CD4-positive, alpha-beta memory T cell (primary cell): ENCODE measurements at places on chromosomes 6 and 20. TPM values are rescaled to one million over a fixed set of nuclear protein-coding genes. Genes with fewer than 3 reads are reported as not detected.

DNA sequence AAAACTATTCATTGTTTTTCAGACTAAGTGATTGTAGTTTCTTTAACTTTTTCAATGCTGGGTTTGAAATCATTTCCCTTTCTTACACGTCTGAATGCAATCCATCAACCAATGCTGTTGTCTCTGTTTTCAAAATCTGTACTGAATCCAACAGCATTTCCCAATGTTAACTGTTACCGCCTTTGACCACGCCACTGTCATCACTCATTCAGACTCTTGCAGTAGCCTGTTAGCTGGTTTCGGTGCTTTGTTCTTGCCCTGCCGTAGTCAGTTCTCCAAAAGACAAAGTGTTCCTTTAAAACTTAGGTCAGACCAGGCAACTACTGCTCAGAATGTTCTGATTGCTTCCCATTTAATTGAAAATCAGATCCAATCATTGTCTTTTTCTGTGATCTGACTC is 131.3 kb downstream of the PLCB4 start:
- H3K27ac ChIP-seq, result no peak overlapping the region
- no peak for DNase-seq
- H3K36me3 ChIP-seq, result no peaks in the 10 kb centered on the region
- H3K4me3 ChIP-seq, result no peak overlapping the region
- H3K4me1 ChIP-seq, result no peaks in the 10 kb centered on the region
- no peaks in the 10 kb centered on the region for H3K27me3 ChIP-seq

DNA sequence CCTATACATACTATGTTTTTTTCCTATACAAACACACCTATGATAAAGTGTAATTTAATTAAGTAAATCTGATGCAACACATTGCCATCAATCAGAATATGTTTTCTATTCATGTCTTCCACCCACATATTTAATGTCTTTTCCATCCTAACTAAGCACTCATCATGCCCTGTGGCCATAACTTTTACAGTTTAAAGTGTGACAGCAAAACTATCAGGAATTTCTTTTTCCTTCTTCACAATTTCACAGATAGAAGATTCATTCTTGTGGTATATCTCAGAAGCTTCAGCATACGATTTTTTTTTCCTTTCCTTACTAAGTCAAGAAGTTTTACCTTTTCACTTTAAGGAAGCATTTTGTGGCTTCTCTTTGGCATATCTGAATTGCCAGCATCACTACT is 7.0 kb upstream of the BEND6 start:
- no peaks in the 10 kb centered on the region for H3K36me3 ChIP-seq
- peaks cover 5% of the 10 kb centered on the region for H3K27me3 ChIP-seq
- no peak overlapping the region for H3K4me3 ChIP-seq
- H3K27ac ChIP-seq, result no peak overlapping the region

GRCh38 chr6:105184921-105185320 is 5.1 kb upstream of the POPDC3 start:
- no peaks in the 10 kb centered on the region for H3K4me1 ChIP-seq
- no peak overlapping the region for H3K4me3 ChIP-seq
- no peak overlapping the region for H3K27ac ChIP-seq

GRCh38 chr6:102023977-102024657 is 630.6 kb downstream of the GRIK2 start:
- H3K27me3 ChIP-seq, result no peaks in the 10 kb centered on the region
- H3K36me3 ChIP-seq, result no peaks in the 10 kb centered on the region
- no peak overlapping the region for H3K27ac ChIP-seq
- no peaks in the 10 kb centered on the region for H3K4me1 ChIP-seq

- no peak overlapping the region for H3K27ac ChIP-seq
- H3K4me3 ChIP-seq, result no peak overlapping the region
- H3K36me3 ChIP-seq, result peaks cover 7% of the 10 kb centered on the region
- no peaks in the 10 kb centered on the region for H3K4me1 ChIP-seq
- DNase-seq, result no peak
Measured at GRCh38 chr6:35019171-35019570, 122.0 kb downstream of the TCP11 start.

- peaks cover 19% of the 10 kb centered on the region for H3K4me1 ChIP-seq
- DNase-seq, result no peak
- peaks cover 24% of the 10 kb centered on the region for H3K27me3 ChIP-seq
- no peak overlapping the region for H3K27ac ChIP-seq
- H3K4me3 ChIP-seq, result peak overlapping the region; percentile 47
Measured at GRCh38 chr6:30006170-30007131, 54.6 kb upstream of the POLR1H start.

DNA sequence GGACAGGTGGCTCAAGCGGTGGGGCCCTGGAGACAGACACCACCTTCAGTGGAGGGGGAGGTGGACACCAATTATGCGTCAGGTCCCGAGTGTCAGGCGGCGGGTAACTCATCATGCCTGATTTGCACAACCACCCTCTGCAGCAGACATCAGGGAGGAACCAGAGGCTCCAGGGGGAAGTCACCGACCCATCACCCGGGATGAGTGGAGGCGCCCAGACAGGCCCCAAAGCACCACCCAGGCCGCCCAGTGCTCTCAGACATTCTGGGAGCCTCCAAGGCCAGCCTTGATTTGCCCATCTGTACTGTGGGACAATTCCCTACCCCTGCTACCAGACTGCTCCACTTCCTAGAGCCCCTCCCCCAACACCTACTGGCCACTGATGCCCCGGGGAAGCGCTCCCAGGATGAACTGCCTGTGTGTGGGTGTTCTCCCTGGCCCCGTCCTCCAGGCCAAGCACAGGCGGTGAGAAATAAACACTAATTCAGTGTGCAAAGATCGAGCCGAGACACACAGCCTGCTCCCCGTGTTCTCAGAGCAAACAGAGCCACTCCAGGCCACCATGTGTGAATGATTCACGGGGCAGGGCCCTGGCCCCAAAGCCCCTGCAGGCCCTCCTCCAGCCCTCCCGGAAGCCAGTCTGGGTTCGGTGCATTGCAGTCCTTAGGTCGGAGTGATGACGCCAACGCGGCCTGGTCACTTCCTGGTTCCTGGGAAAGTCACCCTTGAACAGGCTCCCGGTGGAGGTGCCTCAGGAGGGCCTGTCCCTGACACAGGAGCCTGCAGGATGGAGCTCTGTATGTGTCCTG is 107.2 kb downstream of the ASXL1 start:
- H3K36me3 ChIP-seq, result no peaks in the 10 kb centered on the region
- H3K4me3 ChIP-seq, result no peak overlapping the region
- H3K4me1 ChIP-seq, result no peaks in the 10 kb centered on the region
- H3K27me3 ChIP-seq, result no peaks in the 10 kb centered on the region

GRCh38 chr20:26208296-26209091 is 511.8 kb upstream of the ZNF337 start:
- peak overlapping the region; percentile 35 for H3K27ac ChIP-seq
- peak overlapping the region; percentile 27 for H3K4me3 ChIP-seq
- H3K36me3 ChIP-seq, result no peaks in the 10 kb centered on the region
- peak; percentile 59 for DNase-seq

- no peaks in the 10 kb centered on the region for H3K4me1 ChIP-seq
- no peak overlapping the region for H3K27ac ChIP-seq
- DNase-seq, result no peak
- H3K4me3 ChIP-seq, result no peak overlapping the region
- H3K27me3 ChIP-seq, result no peaks in the 10 kb centered on the region
Measured at GRCh38 chr20:15020845-15021244, 683.4 kb upstream of the FLRT3 start.

DNA sequence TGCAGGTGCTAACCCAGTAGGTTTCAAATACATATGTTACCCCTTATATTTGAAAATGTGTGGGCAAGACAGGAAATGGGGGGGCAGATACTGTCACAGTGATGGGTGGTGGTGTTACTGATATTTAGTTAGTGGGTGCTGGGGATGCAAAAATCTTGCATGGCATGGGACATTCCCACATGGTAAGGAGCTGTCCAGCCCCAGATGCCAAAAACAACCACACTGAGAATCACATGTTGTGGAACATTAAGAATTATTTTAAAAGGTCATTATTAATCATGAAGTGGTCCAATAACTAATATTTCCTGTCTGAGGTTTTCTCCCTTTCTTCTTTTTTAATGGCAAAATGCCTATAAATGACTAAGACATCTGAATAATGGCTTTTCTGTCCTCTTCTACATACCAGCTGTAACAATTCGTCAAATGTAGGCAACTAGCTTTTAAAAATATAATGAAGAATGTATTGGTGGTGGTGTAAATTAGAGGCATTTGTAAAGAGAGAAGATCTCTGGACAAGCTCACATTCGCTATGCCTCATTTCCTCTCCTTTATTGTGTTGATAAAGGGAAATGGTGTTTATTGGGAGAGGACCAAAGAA is 57.3 kb upstream of the SLC35B3 start:
- H3K36me3 ChIP-seq, result no peaks in the 10 kb centered on the region
- H3K4me1 ChIP-seq, result no peaks in the 10 kb centered on the region
- DNase-seq, result no peak
- H3K4me3 ChIP-seq, result no peak overlapping the region

GRCh38 chr6:47144306-47144705 is 102.2 kb upstream of the ADGRF1 start:
- no peak overlapping the region for H3K27ac ChIP-seq
- no peaks in the 10 kb centered on the region for H3K36me3 ChIP-seq
- H3K4me3 ChIP-seq, result no peak overlapping the region
- DNase-seq, result no peak
- H3K4me1 ChIP-seq, result no peaks in the 10 kb centered on the region
- no peaks in the 10 kb centered on the region for H3K27me3 ChIP-seq

- H3K27me3 ChIP-seq, result no peaks in the 10 kb centered on the region
- H3K36me3 ChIP-seq, result no peaks in the 10 kb centered on the region
- H3K27ac ChIP-seq, result no peak overlapping the region
- no peak for DNase-seq
Measured at GRCh38 chr6:125217992-125218391, 64.4 kb downstream of the TPD52L1 start.

- no peaks in the 10 kb centered on the region for H3K36me3 ChIP-seq
- H3K27ac ChIP-seq, result no peak overlapping the region
- no peak for DNase-seq
- H3K4me3 ChIP-seq, result no peak overlapping the region
Measured at GRCh38 chr20:19427913-19428312, 215.5 kb downstream of the SLC24A3 start.

GRCh38 chr6:156925718-156926607 is 148.8 kb downstream of the ARID1B start:
- no peaks in the 10 kb centered on the region for H3K36me3 ChIP-seq
- no peak overlapping the region for H3K27ac ChIP-seq
- no peak overlapping the region for H3K4me3 ChIP-seq
- DNase-seq, result no peak

DNA sequence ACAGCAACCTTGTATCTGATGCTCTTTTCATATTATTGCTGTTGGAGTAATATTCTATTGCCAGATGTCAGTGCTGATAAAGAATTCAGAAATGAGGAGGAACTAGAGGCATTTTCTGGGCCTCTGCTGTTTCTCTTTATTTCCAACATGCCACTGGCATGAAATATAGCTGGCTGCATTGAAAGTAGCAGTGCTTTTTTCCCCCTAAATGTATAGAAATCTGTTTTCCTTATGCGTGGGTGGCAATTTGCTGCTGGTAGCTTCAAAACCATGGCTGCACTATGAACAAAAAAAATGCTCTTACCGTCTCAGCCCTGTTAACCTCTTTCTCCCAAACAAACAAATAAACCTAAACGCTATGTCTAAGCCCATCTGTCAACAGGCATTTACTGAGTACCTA is 442.3 kb upstream of the AGPAT4 start:
- H3K4me1 ChIP-seq, result no peaks in the 10 kb centered on the region
- no peak overlapping the region for H3K4me3 ChIP-seq
- no peaks in the 10 kb centered on the region for H3K27me3 ChIP-seq
- no peak for DNase-seq
- H3K27ac ChIP-seq, result no peak overlapping the region
- no peaks in the 10 kb centered on the region for H3K36me3 ChIP-seq

- no peak overlapping the region for H3K4me3 ChIP-seq
- no peak overlapping the region for H3K27ac ChIP-seq
- peaks cover 20% of the 10 kb centered on the region for H3K4me1 ChIP-seq
Measured at GRCh38 chr6:36138667-36139066, 8.4 kb downstream of the MAPK13 start.

DNA sequence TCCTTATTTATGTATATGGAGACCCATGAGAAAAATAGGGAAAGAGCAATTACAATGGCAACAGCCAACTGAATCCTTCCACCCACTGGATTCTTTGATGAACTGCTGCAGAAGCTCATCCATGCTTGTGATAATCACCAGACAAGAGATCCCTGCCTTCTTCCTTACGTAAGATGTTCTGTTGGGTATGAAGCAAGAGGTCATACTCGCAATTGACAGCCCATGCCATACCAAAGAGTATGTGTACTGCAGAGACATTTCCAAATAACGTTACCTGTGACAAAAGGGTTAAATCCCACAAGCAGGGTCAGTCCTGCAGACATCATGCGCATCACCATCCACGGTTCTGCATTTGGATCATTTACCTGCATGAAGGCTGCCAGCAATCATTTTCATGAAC is 27.8 kb downstream of the ELOVL5 start:
- no peak overlapping the region for H3K27ac ChIP-seq
- H3K4me1 ChIP-seq, result peaks cover 68% of the 10 kb centered on the region
- H3K36me3 ChIP-seq, result no peaks in the 10 kb centered on the region
- no peak for DNase-seq

- no peak overlapping the region for H3K4me3 ChIP-seq
- H3K4me1 ChIP-seq, result no peaks in the 10 kb centered on the region
- H3K27me3 ChIP-seq, result peaks cover 5% of the 10 kb centered on the region
- no peak for DNase-seq
Measured at GRCh38 chr20:57322476-57322875, 7.1 kb upstream of the SPO11 start.

DNA sequence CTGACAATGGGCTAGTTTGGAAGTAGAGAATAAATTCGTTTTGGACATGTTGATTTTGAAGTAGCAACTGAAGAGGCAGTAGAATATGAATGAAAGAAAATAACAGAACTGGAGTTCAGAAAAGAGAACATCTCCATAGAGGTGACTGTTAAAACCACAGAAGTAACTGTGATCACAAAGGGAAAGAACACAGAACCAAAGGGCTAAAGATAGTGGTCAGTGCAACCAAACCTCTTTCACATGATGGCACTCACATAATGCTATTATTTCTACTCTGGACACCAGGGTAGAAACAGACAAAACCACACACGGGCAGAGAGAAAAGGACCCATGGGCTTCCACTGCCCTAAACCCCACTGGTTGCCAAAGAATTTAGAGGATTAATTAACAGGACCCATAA is 58.5 kb downstream of the CDK19 start:
- DNase-seq, result no peak
- no peaks in the 10 kb centered on the region for H3K27me3 ChIP-seq
- no peak overlapping the region for H3K27ac ChIP-seq
- no peaks in the 10 kb centered on the region for H3K36me3 ChIP-seq
- no peak overlapping the region for H3K4me3 ChIP-seq
- no peaks in the 10 kb centered on the region for H3K4me1 ChIP-seq

COL12A1 gene
- not detected for polyA plus RNA-seq

OOEP gene
- polyA plus RNA-seq, result 1.1 TPM

TAB2 gene
- 28.9 TPM for polyA plus RNA-seq

ABHD16A gene
- polyA plus RNA-seq, result 46.8 TPM

RNF114 gene
- polyA plus RNA-seq, result 177 TPM

CITED2 gene
- polyA plus RNA-seq, result 37.1 TPM

CD109 gene
- polyA plus RNA-seq, result 0.17 TPM

C6orf132 gene
- polyA plus RNA-seq, result not detected
